CD4-positive, alpha-beta memory T cell (primary cell): ENCODE measurements at places on chromosomes 1 and 21.

GRCh38 chr1:87143413-87144135 is 185.1 kb upstream of the LMO4 start:
- DNase-seq: no peak

GRCh38 chr1:33237579-33237978 is 18.7 kb upstream of the ZNF362 start:
- DNase-seq: peak; percentile 57

DNA sequence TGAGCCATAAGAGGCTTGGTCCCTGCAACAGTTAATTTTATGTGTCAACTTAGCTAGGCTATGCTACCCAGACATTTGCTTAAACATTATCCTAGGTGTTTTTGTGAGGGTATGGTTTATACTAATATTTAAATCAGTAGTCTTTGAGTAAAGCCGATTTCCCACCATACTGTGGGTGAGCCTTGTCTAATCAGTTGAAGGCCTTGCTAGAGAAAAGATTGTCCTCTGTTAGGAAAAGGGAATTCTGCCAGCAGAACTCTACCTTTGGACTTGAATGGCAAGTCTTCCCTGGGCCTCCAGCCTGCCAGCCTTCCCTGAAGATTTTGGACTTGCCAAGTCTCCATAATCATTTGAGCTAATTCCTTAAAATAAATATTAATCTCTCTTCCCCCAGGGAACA is 23.9 kb downstream of the RHBDL2 start:
- DNase-seq: no peak

DNA sequence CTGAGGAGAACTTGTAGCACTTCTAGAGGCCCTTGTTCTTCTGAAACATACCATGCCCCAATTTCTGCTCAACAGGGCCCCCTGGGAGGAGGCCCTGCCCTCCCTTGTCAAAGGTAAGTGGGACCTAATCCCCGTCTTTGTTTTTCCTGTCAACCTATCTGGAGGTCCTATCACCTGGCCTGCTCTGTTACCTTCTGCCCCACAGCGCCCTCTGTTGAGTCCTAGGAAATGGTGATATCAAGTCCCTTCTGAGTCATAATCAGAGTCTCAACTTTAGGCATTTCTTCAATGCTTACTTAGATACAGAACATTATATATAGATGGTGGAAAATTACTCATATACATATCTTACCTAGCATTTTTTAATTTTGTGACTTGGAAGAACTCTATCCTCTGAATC is 28.2 kb upstream of the FCRL4 start:
- no peak for DNase-seq

DNA sequence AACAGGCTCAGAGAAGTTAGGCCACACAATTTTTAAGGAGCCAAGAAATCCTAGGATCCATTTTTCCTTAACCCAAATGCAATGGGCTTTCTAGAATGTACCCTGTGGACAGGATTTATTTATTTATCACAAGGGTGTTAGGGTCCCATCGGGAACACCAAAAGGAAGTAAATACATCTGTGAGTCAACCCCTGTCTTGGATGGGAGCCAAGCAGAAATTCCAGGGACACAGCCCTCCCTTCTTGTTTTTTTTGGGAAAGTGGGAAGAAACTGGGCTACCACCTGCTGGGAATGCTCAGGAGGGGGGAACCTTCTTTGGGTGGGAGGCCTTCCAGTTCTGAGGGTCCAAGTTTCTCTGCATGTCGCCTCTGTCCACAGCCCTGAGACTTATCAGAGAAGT is 1.3 kb downstream of the CRNN start:
- DNase-seq: no peak

GRCh38 chr21:36323032-36323431 is 3.0 kb downstream of the MORC3 start:
- no peak for DNase-seq

DNA sequence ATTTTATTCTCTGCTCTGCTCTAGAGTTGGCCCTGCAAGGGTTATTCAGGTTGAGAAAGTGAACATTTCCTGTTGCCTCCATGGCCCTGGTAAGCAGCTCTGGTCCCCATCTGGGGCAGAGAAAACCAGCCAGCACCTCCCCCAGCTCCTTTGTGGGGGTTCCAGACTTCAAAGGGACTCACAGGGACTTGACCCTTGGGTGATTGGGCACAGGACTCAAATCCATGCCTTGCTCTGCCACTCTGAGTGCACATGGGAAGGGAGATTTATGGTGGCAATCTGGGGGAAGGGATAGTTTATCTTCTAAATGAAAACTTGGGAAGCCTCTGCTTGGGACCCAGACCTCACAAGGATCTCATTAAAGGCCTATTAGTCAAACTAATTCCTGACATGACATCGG is 212.8 kb downstream of the FOXD2 start:
- DNase-seq: no peak
